Aorta (tissue), 5 donors: ENCODE measurements at places on chromosomes 12 and 14.

DNA sequence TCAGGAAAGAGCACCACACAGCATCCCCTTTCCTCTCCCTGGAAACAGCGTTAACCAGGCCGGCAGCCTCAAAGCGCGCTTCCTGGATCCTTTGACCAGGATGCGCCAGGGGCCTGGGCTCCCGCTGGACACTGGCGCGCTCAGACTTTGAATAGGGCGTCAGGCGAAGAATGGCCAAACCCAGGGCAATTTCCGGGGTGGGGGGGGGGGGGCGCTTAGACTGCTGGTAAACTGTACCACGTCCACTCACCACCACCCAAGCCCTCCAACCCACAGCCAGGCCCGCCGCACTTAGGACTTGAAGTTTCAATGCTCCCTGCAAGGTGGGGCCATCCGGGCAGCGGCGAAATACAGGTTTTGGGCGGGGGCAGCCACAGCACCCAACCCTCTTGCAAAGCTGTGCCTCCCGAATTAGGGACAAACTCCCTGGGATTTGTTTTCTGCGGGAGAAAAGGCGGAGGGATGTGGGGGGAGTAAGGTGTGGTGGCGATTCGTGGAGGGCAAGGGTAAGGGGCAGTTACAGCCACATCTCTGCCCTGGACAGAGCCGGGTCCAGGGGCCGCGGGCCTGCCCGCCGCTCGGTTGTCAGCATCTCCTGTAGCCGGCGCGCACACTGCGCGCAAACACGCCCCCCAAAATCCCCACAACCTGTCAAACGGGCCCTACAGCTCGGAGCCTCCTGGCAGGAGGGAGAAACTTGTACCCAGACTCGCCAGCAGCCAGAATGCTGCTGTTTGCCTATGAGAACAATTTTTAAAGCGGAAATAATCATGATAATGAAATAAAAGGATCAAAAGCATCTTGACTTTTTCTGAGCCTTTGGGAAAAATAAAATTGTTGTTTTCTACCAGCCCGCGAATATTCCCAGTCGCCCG, 958 bp downstream of the RTN1 start:
- no peaks in the 10 kb centered on the region for H3K4me1 ChIP-seq
- no peaks in the 10 kb centered on the region for H3K27me3 ChIP-seq
- H3K4me3 ChIP-seq: peak overlapping the region; percentile 55
- DNase-seq: no peak
- H3K27ac ChIP-seq: no peak overlapping the region

DNA sequence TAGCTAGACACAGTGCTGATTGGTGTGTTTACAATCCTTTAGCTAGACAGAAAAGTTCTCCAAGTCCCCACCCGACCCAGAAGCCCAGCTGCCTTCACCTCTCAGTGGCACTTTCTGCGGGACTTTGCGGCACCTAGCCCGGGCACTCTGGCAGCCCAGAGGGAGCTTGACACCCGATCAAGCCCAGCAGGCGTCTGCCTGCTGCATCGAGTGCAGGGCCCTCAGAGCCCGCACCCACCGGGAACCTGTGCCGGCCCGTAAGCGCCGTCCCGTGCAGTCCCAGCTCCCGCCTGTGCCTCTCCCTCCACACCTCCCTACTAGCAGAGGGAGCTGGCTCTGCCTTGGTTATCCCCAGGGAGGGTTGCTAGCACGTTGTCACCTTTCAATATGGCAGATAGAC, 631.0 kb upstream of the STXBP6 start:
- no peaks in the 10 kb centered on the region for H3K36me3 ChIP-seq
- no peak overlapping the region for H3K4me3 ChIP-seq
- no peaks in the 10 kb centered on the region for H3K27me3 ChIP-seq
- no peaks in the 10 kb centered on the region for H3K4me1 ChIP-seq

DNA sequence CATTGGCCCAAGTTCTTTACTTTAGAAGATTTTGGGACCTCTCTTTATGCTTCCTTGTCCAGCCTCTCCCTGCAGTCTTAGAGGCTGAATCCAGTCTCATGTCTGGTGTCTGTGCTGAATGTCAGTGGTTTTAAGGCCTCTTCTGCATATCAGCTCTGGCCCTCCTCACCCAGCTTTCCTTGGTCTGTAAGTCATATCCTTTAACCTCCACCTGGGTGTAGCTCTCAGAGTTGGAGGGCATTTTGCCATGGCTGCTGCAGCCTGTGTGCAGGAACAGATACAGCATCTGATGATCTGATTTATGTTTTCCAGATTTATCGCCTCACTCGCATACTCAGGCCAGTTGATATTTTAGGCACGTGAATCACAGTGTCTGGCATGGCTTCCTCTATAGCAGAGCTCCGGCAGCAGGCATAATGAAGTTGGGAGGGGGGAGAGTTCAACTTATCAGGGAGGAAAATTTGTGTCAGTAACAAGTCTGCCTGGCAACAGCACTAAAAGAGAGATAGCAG, 335.0 kb downstream of the PCNX1 start:
- H3K36me3 ChIP-seq: no peaks in the 10 kb centered on the region
- peak; percentile 77 for DNase-seq
- H3K4me1 ChIP-seq: peaks cover 5% of the 10 kb centered on the region
- no peak overlapping the region for H3K4me3 ChIP-seq
- H3K27ac ChIP-seq: peak overlapping the region; percentile 46

DNA sequence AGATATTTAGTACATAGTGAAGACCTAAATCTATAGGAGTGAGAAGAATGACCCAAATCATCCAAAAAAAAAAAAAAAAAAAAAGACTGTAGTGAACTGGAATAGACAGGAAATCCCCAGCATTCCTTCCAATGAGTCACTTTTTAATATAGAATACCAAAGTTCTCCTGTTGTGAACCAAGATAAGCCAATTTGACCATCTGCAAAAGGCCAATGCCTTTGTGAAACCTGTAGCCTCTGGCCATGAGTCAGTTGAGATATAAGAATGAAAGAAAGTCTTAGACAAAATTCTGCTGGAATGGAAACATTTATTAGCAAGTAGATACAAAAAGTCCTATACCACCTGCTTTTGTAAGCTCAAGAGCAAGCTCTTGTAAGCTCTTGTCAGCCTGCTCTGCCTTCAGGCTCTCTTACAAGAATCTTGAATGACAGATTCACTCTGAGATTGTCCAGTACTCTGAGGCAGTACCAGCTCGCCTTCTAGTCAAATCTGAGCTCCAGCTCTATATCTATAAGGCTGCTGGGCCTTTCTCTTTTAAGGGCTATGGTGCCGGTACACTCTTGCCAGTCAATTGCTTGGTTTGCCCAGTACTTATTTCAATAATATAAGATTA, 243.0 kb upstream of the TMTC1 start:
- peaks cover 8% of the 10 kb centered on the region for H3K4me1 ChIP-seq
- H3K36me3 ChIP-seq: no peaks in the 10 kb centered on the region
- no peak for DNase-seq
- H3K27me3 ChIP-seq: no peaks in the 10 kb centered on the region
- no peak overlapping the region for H3K27ac ChIP-seq
- H3K4me3 ChIP-seq: no peak overlapping the region

GRCh38 chr12:84508851-84509260, 403.7 kb downstream of the SLC6A15 start:
- H3K27ac ChIP-seq: no peak overlapping the region
- no peak for DNase-seq
- no peak overlapping the region for H3K4me3 ChIP-seq
- no peaks in the 10 kb centered on the region for H3K36me3 ChIP-seq
- H3K4me1 ChIP-seq: no peaks in the 10 kb centered on the region
